Stimulated activated CD8-positive, alpha-beta memory T cell treated with anti-CD3 and anti-CD28 coated beads, Interleukin-4, amount 100 ng/mL, for 48 hours (primary cell): ENCODE measurements at places on chromosomes 5 and 9.

- DNase-seq = no peak
Observed at GRCh38 chr9:34291023-34291422, 38.0 kb downstream of the KIF24 start.

GRCh38 chr9:132461281-132461896, 51.4 kb downstream of the CFAP77 start:
- no peak for DNase-seq

GRCh38 chr9:107952773-107953172, 463.2 kb upstream of the KLF4 start:
- no peak for DNase-seq

GRCh38 chr9:78493166-78493742, 196.3 kb downstream of the PSAT1 start:
- DNase-seq = no peak

GRCh38 chr9:15211160-15211814, 95.7 kb downstream of the TTC39B start:
- DNase-seq = peak; percentile 66
